GM23338 (cell line): ENCODE measurements at places on chromosomes 1 and 21. TPM values are rescaled to one million over a fixed set of nuclear protein-coding genes. Genes with fewer than 3 reads are reported as not detected.

The SELP gene
- total RNA-seq, result not detected in 2 replicates

The OVAAL gene
- not detected in 2 replicates for total RNA-seq

The NFYC gene
- total RNA-seq, result 37.8 and 42.7 TPM in 2 replicates

The SOX13 gene
- 105 and 123 TPM in 2 replicates for total RNA-seq

The NR5A2 gene
- 8.8 and 13.1 TPM in 2 replicates for total RNA-seq

The RNF186 gene
- not detected in 2 replicates for total RNA-seq

The MROH7 gene
- 0.17 TPM in 1 of 2 replicates, not detected in the other for total RNA-seq

The FAM151A gene
- total RNA-seq, result 0.10 TPM in 1 of 2 replicates, not detected in the other

The CR1L gene
- 2.9 and 5.8 TPM in 2 replicates for total RNA-seq

The WNT9A gene
- 1.8 and 2.0 TPM in 2 replicates for total RNA-seq

The SLAMF7 gene
- not detected in 2 replicates for total RNA-seq

The IRF2BP2 gene
- total RNA-seq, result 62.4 and 62.9 TPM in 2 replicates
